Left ventricle myocardium superior (tissue), 1 donor: ENCODE measurements at places on chromosomes 1 and 21.

- no peak for DNase-seq
Observed at GRCh38 chr21:28588997-28589396, 403.7 kb downstream of the LTN1 start.

- DNase-seq, result no peak
Observed at GRCh38 chr1:173560285-173560880, 42.5 kb downstream of the SLC9C2 start.

GRCh38 chr1:59063501-59063900, 233.4 kb upstream of the FGGY start:
- DNase-seq, result no peak

GRCh38 chr1:206540044-206540780, 32.9 kb downstream of the RASSF5 start:
- peak; percentile 41 for DNase-seq

GRCh38 chr1:11981378-11982009, 1.2 kb downstream of the MFN2 start:
- DNase-seq, result no peak

GRCh38 chr21:45460611-45461368, 55.8 kb downstream of the COL18A1 start:
- DNase-seq, result no peak

DNA sequence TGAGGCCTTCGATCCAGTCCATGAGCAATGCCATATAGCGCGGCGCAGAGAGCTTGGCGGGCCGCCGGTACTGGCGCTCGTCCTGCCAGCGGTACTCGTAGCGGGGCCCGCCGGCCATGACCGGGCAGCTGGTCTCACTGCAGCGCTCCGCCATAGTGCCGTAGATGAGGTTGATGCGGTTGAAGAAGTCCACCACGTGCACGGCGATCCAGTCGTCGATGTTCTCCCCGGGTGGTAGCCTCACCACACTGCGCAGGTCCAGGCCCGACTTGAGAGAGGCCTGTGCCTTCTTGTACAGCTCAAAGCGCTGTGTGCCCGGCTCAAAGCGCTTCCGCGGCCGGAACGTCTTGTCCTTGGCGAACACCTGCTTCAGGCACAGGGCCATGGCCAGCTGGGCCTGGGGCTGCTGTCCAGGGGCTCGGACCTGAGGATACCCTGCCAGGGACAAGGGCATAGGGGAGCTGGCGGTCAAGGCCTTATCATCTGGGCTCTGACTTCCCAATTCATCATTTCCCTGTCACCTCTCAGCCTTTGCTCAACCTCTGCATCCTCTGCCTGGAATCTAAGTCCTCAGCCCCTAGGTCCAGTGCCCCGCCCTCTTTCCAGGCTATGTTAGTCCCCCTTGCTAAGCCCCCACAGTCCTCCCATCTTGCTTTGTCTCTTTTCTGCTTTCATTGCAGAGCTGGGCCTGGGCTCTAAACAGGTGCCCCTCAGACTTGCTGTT, 3.5 kb downstream of the MOB3C start:
- DNase-seq, result peak; percentile 59

DNA sequence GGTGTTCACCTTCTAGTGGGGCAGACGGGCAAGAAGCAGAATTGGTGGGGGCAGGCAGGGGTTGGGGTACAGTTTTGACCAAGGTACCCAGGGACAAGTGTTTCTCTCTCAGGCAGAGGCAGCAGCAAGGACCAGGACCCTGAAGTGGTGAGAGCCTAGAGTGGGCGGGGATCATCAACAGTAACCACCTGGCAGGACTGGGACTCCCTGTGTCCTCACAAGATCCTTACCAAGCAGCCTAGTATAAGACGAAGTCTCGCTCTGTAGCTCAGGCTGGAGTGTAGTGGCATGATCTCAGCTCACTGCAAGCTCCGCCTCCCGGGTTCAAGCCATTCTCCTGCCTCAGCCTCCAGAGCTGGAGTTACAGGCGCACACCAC, 3.2 kb upstream of the NADK start:
- DNase-seq, result no peak

DNA sequence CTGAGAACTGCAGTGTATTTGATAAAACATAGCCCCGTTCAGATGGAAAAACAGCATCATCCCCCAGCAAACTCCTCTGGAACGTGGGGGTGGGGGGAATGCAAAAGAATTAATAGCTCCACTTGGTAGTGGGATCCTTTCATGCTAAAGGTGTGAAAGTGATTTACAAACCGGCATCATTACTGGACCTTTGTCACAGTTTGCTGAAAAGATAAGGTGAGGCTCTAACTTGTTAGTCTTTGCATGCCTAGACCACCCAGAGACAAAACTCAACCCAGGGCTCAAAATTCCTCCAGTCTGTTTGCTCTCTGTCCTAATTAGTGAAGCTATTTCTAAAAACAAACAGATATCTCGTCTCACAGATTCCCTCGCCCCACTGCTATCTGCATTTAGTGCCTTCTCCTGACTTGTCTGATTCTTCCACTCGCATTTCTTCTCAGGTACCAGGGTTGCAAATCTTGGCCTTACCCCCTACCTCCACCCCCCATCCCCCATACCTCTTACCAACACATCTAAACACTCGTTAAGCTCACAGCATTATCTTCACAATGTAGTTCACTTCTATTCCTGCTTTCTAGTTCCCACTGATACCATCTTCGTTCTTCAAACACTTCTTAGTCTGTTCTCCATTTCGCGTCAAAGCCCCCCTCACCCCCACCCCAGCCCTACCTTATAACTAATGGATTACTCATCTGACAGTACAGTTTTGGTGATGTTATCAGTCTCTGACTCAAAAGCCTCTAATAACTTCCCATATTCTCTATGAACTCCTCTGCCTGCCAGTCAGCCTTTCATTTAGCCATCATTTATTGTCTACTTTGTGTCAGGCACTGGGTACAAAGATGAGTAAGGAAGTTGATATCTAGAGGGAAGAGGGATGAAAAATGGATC, 11.8 kb downstream of the IER5 start:
- DNase-seq, result no peak

- DNase-seq, result no peak
Observed at GRCh38 chr1:28392027-28392652, 22.6 kb downstream of the PHACTR4 start.

- DNase-seq, result no peak
Observed at GRCh38 chr1:243946946-243947345, 96.9 kb upstream of the AKT3 start.

DNA sequence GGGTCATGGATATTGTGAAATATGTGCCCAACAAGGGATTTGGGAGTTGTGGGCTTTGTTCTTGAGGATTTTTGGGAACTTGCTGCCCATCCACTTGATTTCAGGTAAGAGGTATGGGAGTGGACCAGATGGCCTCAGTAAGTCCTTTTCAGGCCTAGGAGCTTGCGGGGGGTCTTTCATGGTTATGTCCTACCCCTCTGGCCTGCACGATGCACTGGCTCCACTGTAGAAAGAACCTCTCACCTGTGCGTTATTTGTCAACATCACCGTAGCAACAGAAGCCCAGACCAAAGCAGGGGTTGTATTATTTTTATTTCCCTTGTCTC, 8.6 kb downstream of the RIIAD1 start:
- no peak for DNase-seq

DNA sequence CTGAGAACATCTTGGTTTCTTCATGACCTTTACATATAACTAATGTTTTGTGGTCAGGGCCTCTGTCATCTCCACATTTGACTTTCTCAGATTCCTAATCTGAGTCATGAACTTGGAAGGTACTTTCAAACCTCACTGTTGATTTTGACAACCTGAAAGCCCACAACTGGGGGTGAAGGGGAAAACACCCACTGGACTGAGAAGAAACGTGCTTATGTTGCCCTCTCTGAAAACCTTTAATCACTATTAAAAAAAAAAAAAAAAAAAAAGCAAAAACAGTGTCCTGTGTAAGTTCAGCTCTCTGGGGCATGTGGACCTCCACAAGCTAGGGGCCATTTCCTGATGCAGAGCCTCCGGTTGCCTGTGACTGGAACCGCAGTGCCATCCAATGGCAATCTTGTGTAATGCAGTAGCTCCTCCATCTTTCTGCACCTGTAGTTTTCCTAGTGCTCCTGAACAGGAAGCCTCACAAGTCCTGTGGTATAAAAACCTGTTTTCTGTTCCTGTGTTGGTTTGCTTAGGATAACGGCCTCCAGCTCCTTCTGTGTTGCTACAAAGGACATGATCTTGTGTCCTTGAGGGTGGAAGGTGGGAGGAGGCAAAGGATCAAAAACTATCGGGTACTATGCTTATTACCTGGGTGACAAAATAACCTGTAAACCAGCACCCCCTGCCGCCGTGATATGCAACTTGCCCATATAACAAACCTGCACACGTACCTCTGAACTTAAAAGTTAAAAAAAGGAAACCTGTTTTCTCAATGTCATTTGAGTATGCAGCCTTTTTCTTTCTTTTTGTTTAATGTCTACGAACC, 124.5 kb downstream of the ZNF648 start:
- DNase-seq, result no peak

- no peak for DNase-seq
Observed at GRCh38 chr21:34806423-34806822, 137.6 kb downstream of the CLIC6 start.

- no peak for DNase-seq
Observed at GRCh38 chr1:11067716-11068599, 8.1 kb upstream of the SRM start.

- DNase-seq, result peak; percentile 93
Observed at GRCh38 chr1:37514350-37515184, at the start of gene MEAF6. Gene MEAF6, minus strand, starts transcription at chr1:37514766. Its CDS starts 20 bp downstream, at chr1:37514746.

DNA sequence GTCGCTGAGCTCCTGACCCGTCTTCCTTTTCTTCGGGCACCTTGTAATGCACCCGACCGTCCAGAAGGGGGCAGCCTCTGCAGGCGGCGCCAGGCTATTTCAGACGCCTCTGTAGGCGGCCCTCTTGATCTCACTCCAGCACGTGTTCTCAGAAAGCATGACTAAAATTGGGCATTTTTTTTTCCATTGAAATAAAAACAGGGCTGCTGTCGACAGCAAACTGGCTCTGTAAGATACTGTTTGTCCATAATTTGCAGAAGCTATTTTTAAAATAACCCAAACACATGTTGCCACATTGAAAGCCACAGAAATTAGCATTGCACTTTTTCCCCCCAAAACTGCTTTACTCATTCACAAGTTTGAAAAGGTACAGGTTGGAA, 78.0 kb downstream of the STUM start:
- DNase-seq, result peak; percentile 78

DNA sequence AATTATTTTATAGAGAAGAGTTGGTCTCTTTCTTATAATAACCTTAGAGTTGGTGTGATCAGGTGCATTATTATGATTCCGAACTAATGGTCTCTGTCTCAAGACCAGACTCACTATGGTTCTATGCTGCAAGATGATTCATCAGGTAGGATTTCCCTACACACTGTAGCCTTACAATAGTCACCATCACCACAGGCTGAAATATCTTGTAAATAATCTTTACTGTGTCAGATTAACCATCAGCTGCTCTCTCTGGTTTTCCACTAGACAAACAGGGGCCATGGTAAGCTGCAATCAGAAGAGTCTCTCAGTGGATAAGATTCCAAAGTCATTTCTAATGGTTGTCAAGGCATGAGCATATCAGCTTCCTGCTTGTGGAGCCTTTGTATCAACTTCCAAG, 4.4 kb upstream of the GBP4 start:
- no peak for DNase-seq

DNA sequence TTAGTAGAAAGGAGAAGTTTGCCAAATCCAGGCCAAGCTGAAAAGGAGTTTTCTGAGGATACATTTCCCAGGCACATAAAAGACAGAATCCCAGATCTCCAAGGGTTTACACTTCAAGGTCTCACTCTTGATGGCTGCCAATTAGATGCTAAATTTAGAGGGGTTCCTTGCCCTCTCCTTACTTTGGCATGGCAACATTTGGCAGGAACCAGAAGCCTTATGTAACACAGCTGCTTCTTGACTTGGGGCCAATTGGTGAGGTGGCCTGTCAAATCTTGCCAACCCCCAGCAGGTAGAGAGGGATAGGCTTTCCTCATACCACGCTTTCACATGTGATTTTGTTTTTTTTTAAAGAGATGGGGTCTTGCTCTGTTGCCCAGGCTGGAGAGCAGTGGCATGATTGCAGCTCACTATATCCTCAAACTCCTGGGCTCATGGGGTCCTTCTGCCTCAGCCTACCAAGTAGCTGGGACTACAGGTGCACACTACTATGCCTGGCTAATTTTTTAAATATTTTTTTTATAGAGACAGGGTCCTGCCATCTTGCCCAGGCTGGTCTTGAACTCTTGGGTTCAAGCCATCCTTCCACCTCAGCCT, 25.2 kb upstream of the NKAIN1 start:
- peak; percentile 38 for DNase-seq

- DNase-seq, result no peak
Observed at GRCh38 chr1:215192306-215192705, 109.8 kb downstream of the KCNK2 start.

GRCh38 chr21:32708069-32708468, 19.7 kb downstream of the SYNJ1 start:
- DNase-seq, result no peak

GRCh38 chr21:46323227-46323709, 402 bp downstream of the C21orf58 start:
- DNase-seq, result no peak

DNA sequence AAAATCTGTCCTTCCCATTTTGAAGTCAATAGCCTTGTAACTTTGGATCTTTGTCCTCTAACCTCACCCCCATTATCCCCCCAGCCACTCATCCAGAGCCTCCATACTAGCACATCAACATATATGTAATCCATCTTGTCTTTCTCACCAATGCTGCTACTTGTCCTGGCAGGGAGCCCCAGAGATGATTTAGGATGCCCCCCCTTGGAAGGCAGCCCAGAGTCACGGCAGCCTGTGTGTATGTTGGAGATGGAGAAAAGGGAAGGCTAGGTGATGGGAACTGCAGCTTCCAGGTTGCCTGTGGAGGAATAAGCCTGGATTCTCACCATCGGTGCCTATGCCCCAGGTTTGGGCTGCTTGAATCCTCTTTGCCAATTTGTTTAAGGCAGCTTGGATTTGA, 51.7 kb upstream of the SCMH1 start:
- no peak for DNase-seq

- DNase-seq, result no peak
Observed at GRCh38 chr1:36285443-36286101, 20.6 kb upstream of the SH3D21 start.

GRCh38 chr1:41213341-41213740, 28.8 kb downstream of the SCMH1 start:
- no peak for DNase-seq

GRCh38 chr1:204041803-204042505, 31.0 kb upstream of the SOX13 start:
- DNase-seq, result no peak

- no peak for DNase-seq
Observed at GRCh38 chr1:64212031-64212430, 8.6 kb downstream of the UBE2U start.

DNA sequence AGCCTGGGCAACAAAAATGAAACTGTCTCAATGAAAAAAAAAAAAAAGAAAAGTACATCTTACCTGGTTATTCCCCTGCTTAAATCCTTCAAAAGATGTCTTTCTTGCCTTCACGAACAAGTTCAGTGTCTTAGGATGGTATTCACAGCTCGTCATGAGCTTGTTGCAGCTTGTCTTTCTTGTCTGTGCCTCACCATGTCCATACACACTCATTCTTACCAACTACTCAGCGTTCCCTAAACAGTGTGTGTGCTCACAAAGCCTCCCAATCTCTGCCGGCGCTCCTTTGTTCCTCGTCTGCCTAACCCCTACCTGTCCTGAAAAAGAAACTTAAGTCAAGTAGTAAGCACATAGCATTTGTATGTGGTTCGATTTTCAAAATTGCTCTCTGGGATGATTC, 31.1 kb downstream of the UBE4B start:
- DNase-seq, result no peak
